ENCODE measurements at places on chromosomes 6 and 20.
A peak's percentile ranks its signal among the peaks of the same experiment; 100 is the strongest.

DNA sequence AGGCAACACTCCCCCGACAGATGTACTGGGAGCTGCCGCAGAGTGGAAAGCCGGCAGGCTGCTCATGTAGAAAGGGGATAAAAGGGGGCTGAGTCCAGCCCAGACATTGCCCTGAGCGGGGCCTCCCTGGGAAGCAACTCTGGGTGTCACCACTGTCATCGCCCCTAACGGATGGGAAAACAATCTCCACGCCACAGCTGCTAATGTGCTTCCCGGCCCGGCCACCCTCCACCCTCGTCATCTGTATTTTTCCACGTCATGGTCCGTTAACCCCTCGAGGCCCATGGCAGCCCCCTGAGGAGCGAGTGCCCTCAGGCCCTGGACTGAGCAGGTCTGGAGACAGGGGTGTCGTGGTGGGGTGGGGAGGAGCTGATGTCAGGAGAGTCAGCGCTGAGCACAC lies 227.4 kb downstream of the DLL1 start:
- no peak for DNase-seq

GRCh38 chr6:81766482-81767069 lies 14.1 kb upstream of the TENT5A start:
- DNase-seq: no peak

DNA sequence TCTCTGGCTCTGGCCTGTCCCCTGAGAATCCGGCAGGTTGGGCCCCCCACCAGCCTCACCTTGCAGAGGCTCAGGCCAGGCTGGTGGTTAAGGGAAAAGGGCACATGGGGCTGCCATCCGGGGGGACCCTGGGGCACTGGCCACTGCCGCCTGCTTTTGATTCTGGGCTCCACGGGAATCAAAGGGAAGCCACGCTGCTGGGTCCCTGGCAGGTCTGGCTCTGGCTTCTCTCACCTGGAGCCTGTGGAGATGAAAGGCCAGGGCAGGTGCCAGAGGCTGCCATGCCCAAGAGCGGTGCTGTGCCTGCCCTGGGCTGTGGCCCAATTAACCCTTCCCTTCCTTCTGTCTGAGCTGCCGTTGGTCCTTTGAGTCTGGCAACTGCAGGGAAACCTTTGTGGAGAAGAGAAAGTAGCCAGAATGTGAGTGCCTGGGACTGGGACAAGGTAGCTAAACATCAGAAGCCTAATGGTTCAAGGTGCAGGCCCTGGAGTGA lies 9.4 kb upstream of the CDH22 start:
- DNase-seq: no peak

DNA sequence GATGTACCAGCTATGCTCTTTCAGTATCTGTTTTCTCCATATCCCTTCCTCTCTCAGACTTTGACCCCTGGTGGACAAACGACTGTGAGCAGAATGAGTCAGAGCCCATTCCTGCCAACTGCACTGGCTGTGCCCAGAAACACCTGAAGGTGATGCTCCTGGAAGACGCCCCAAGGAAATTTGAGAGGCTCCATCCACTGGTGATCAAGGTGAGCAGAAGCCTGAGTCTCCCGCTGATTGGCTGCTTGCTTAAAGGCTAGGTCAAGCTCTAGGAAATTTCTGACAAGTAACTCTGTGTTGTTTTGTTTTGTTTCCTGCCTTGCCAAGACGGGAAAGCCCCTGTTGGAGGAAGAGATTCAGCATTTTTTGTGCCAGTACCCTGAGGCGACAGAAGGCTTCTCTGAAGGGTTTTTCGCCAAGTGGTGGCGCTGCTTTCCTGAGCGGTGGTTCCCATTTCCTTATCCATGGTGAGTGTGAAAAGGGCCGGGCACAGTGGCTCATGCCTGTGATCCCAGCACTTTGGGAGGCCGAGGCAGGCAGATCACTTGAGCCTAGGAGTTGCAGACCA lies 28.6 kb downstream of the C6orf89 start:
- no peak for DNase-seq

- no peak for DNase-seq
Measured at GRCh38 chr6:69985180-69985579, 118.8 kb downstream of the COL19A1 start.

DNA sequence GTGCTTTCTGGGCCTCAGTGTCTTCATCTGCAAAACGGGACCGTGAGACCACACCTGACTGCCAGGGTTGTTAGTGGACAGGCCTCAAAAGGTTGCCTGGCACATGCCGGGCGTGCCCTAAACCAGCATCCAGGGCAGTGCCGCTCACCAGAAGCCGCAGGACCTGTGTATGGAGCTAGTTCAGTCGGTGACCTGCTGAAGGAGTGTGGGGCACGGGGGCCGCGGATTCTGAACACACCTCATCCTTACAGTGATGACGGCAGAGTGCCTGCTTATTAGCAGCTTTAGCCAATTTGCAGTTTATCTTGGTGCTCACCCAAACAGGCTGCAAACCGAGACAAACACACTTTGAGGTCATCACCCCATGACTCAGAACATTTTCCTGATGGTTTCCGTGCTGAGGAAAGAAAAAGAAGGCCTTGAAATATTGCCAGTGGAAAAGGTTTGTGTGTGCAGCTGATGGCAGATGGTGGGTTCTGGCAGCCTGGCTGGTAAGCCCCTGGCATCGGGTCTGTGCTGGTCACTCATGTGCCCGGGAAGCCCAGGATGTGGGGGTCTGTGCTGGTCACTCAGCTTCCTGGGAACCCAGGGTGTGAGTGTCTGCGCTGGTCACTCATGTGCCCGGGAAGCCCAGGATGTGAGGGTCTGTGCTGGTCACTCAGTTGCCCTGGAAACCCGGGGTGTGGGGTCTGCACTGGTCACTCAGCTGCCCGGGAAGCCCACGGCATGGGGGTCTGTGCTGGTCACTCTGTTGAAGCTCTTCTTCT lies 153.8 kb downstream of the ERMARD start:
- no peak for DNase-seq

DNA sequence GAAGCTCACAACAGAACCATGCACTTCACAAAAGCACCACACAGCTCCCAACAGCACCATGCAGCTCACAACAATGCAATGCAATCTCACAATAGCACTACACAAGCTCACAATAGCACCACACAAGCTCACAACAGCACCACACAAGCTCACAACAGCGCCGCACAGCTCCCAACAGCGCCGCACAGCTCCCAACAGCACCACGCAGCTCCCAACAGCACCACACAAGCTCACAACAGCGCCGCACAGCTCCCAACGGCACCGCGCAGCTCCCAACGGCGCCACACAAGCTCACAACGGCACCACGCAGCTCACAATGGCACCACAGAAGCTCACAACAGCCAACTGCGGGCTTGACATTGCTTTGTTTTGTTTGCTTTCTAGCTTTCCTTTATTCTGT lies 198.1 kb downstream of the DLL1 start:
- DNase-seq: no peak

- DNase-seq: peak; percentile 35
Measured at GRCh38 chr6:126033696-126034095, 47.4 kb downstream of the TRMT11 start.

All from activated CD8-positive, alpha-beta T cell treated with anti-CD3 and anti-CD28 coated beads, Interleukin-2, amount 10 ng/mL, durations not matched to agents 7 days and 5 days (primary cell).